Neural crest cell (in vitro differentiated cells): ENCODE measurements at places on chromosomes 1 and 21. TPM values are rescaled to one million over a fixed set of nuclear protein-coding genes. Genes with fewer than 3 reads are reported as not detected.

Gene SLC6A17
- total RNA-seq = 0.14 TPM in 1 of 2 replicates, not detected in the other

Gene LRRC38
- total RNA-seq = not detected in 2 replicates

Gene MARK1
- total RNA-seq = 14.2 and 14.6 TPM in 2 replicates

Gene CCDC17
- total RNA-seq = 1.9 and 2.4 TPM in 2 replicates

Gene HSF2BP
- total RNA-seq = 2.3 and 2.5 TPM in 2 replicates

Gene SIKE1
- 65.0 and 65.7 TPM in 2 replicates for total RNA-seq

Gene SMCP
- not detected in 2 replicates for total RNA-seq

Gene NCAM2
- total RNA-seq = 1.9 and 3.6 TPM in 2 replicates

Gene IVL
- not detected in 2 replicates for total RNA-seq

Gene OR2L3
- not detected in 2 replicates for total RNA-seq

Gene CHI3L2
- total RNA-seq = not detected in 2 replicates

Gene MYOM3
- total RNA-seq = not detected in 2 replicates

Gene ANGPTL7
- total RNA-seq = 0.14 and 0.20 TPM in 2 replicates

Gene PPP1R15B
- 45.8 and 46.6 TPM in 2 replicates for total RNA-seq

Gene AADACL3
- total RNA-seq = not detected in 2 replicates

Gene ITLN2
- total RNA-seq = 0.35 TPM in 1 of 2 replicates, not detected in the other

Gene CGN
- 6.7 and 7.2 TPM in 2 replicates for total RNA-seq

Gene JTB
- 72.9 and 74.2 TPM in 2 replicates for total RNA-seq

Gene MSH4
- 0.34 and 0.56 TPM in 2 replicates for total RNA-seq

Gene UBL4B
- total RNA-seq = not detected in 2 replicates

Gene NDUFS5
- total RNA-seq = 237 and 256 TPM in 2 replicates

Gene SHE
- total RNA-seq = 0.11 and 0.19 TPM in 2 replicates

Gene LMX1A
- total RNA-seq = not detected in 2 replicates

Gene CLEC20A
- total RNA-seq = not detected in 2 replicates

Gene MATN1
- total RNA-seq = 0.32 and 0.54 TPM in 2 replicates

Gene CFAP74
- total RNA-seq = 0.12 and 0.32 TPM in 2 replicates

Gene MEGF6
- 36.7 and 38.8 TPM in 2 replicates for total RNA-seq

Gene WNT9A
- total RNA-seq = 0.48 and 0.54 TPM in 2 replicates
